Inflammatory macrophage (primary cell): ENCODE measurements at places on chromosomes 1 and 21.

DNA sequence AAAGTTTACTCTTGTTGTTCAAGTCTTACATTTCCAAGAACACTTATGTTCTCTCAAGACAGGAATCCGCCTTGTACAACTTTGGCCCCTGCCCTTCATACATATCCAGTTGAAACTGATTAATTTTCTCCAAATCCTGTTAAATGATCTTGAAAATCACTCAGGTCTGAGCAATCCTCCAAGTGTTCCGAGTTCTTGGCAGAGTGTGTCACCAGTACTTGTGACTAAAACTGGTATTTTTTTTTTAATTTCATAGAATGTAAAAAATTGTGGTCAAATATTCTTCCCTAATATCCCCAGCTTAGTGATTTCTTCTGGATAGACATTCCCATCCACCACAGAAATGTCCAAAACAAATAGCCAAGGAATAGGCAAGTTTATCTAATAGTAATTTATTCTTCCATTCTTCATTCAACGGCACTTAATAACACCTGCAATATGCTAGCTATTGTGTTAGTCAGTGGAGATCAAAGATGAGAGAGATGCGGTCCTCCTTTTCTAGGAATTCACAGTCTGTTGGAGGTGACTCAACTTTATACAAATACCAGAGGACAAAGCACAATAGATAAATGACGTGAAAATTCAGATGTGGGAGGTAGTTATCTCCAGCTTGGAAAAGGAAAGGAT is 71.4 kb downstream of the DIRAS3 start:
- no peak for DNase-seq

GRCh38 chr1:156623946-156624813 is 5.0 kb downstream of the HAPLN2 start:
- no peak for DNase-seq

- DNase-seq: no peak
These were observed 586 bp downstream of the COL24A1 start for GRCh38 chr1:86155807-86156565.

DNA sequence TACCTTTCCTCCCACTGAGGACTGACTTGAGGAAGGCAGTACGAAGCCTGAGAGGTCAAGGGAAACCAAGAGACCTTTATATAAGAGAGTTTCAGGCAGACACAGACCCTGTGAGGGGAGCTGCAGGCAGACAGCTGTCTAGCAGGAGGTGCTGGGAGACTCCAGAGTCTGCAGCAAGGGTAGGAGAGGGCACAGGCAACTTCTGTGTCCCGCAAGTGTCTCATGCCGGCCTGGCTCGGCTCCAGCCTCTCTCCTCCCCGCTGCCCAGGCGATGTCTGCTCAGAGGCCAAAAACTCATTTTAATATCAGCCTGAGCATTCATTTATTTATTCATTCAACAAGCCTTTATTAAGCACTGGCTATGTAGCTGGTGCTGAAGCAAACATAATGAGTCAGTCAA is 83.0 kb downstream of the KIRREL1 start:
- DNase-seq: no peak

- no peak for DNase-seq
These were observed 18.4 kb downstream of the ELAVL4 start for GRCh38 chr1:50126927-50127715.

DNA sequence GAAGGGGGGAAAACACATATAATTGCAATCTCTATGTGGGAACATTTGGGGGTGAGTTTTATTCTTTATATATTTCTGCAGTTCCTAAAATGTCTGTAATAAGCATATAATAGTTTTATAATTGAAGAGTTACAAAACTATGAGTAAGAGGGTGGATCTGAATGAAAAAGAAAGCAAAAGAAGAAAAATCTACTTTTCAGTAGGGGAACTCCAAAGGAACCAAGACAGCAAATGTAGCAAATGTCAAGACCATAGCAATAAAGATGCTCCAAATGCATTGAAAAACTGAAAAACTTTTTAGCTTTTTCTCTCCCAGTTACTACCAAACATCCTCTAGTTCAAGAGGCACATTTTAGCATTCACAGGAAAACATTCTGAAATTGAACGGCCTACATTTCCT is 434.8 kb downstream of the LMO4 start:
- no peak for DNase-seq
